CD4-positive, alpha-beta T cell treated with Interleukin-6 at 100 ng/mL for 8 hours (primary cell): ENCODE measurements at places on chromosomes 7 and 10.

DNA sequence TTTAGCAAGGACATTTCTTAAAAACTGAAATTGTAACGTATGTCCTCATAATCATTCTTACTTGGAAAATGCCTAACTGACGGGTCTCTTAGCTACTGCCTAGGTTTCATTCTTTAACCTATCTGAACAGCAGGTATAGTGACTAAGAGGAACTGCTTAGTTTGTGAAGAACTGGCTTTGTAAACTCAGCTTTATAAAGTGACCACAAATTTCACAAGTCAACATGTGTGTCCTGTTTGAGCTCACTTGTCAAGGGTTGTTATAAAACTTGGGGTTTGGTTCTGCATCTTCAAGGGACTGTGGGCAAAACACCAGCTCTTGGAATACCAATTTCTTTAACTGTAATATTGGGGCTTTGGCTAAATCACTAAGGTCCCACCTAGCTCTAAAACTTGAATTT lies 32.2 kb downstream of the MRPS33 start:
- no peak for DNase-seq

DNA sequence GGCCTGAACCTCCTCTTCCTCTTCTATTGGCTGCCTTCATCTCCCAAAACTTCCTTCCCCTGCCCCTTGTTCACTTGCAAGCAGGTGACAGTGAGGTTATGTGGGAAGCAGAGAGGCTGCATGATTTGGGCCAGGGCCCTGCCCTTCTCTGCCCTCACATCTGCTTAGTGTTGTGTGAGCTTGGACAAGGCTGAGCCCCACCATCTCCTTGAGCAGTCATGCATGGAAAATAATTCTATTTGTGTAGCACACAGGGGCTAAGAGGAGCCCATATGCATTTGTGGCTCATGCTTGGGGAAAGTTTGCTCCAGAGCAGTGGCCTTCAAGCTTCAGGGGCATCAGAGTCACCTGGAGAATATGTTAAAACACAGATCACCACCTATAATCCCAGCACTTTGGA lies 26.8 kb upstream of the AQP1 start:
- DNase-seq: no peak

GRCh38 chr10:71015674-71016073 lies 127.3 kb upstream of the PCBD1 start:
- no peak for DNase-seq

DNA sequence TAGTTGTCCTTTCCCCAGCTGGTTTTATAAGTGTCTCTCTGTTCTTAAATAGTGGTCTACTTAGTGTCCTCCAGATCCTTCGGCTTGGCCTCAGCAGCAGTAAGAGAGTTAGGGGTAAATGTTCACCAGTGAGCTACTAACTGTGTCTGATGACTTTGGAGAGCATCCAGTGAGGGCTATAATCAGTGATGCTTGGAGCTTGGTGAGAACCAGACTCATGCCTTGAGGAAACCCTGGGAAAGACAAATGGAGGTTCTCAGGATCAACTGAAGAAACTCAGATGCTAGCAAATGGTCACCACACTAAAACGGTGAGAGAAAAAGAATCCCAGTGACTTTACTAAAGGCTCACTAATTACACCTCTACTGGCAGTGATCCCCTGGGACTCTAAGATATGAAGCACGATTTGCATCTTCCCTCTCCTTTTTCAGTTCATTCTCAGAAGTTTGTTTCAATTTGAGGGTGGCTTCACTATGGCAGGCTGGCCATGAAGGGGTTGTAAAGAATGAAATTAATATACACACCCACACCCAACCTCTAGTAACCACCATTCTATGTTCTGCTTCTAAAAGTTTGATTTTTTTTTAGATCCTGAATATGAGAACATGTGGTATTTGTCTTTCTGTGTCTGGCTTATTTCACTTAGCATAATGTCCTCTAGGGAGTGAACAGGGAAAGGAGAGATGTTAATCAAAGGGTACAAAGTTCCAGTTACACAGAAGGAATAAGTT lies 177.9 kb downstream of the PDE1C start:
- DNase-seq: no peak

- no peak for DNase-seq
Measured at GRCh38 chr7:15280078-15280733, 281.6 kb downstream of the AGMO start.

- DNase-seq: no peak
Measured at GRCh38 chr10:130498042-130498441, 361.9 kb downstream of the GLRX3 start.

DNA sequence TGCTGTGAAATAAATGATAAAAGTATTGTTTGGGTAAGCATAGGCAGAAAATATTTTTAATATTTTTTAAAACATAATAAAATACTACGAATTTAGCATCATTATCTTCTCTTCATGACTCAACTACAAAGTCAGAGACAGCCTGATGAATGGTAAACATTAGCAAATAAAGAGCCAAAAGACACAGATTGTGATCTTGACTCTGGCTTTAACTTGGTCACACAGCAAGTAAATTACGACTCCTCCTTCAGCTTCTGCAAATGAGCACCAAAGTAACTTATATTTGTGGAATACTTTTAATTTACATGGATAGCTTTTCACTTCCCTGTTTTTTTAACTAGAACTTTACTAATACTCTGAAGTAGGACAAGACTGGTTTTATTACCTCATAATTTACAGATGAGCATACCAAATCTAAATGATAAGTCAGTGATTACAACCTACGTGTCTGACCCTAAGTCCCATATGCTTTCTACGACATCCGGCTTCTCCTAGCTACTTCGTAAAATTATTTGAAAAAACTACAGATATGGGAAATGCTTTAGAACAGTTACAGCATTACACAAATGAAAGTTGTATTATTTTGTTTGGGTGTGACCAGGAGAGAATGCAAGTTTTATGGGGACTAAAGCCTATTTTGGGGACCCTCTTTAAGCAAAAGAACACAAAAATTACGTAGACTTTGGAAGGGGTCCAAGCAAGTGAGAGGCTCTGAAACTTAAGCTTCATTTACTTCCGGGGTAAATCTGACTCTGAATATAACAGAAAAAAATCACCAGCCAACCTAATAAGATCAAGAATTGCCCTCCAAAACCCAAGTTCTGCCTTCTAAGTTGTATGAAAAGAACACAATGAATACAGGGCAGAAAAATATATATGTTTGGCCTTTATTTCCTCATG lies 133.8 kb downstream of the CPEB3 start:
- no peak for DNase-seq

DNA sequence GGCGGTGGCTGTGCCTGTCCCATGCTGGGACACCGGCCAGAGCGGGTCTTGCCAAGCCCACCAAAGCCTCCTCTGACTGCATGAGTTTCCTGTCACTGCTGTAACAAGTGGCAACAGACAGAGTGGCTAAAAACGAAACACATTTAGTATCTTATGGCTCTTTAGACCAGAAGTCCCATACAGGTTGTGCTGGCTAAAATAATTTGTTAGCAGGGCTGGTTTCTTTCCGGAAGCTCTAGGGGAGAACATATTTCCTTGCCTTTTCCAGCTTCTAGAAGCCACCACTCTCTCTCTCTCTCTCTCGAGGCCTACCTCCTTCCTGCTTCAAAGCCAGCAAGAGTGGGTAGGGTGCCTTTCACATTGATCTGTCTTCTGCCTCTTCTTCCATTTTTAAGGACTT lies 171.6 kb upstream of the PLPP4 start:
- no peak for DNase-seq

GRCh38 chr10:116748041-116748440 lies 5.7 kb upstream of the HSPA12A start:
- DNase-seq: no peak

DNA sequence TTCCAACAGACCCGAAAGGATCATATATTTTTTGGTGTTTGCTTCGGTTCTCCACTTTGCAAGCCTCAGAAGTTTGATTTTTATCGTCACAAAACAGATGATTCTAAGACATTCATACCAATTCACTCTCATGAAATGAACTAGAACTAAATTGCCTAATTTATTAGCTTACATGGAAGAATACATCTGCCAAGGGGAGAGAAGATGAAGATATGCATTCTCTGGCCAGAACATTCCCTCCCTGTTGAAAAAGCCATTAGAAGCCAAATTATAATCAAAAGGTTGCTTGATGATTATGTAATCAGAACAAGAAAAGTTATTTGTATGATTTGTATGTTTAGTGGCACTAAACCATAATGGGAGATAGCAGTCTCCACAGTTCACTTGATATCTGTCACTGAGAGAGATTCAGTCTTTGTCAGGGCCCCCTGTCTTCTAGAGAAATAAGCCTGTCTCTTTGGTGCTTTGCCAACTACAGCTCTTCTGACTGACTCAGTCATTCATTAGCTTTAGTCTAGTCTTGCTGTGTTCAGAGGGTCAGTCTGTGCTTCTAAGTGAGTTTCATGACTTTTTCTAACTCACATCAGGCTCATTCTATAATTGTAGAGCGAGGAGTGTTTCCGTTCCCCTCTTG lies 95.3 kb upstream of the GNAI1 start:
- DNase-seq: no peak

DNA sequence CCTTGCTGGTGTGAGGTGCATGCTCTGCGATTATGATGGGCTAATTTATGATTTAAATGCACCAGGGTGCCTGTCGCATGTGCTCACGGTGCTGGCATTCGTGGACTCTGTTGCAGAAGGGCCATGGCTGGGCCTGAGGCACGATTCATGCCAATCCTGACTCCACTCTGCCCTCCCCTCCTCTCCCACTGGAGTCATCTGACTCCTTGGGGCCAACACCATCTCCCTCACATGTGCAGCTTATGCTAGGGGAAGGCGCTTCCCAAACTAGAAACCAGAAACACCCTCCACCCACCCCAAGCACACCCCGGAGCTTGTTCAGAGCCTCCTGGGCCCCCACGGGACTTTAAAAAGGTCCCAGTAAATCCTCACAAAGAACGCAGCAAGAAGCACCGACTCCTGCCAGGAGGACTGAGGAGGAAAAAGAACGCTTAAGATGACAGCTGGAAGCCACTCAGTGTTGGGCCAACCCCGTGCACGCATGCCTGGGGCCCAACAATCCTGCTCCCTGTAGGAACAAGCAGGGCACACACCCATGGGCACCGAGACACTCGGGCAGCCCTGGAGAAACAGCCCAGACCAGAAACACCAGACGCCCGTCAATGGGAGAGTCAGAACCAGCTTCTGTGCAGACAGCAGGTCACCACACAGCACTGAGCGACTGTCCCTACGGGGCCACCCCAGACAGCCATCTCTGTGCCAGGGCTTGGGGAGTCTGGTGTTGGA lies 14.1 kb downstream of the BRI3 start:
- DNase-seq: no peak

GRCh38 chr10:126384269-126384873 lies 3.9 kb downstream of the ADAM12 start:
- DNase-seq: no peak

- no peak for DNase-seq
Measured at GRCh38 chr7:91517201-91517785, 253.1 kb downstream of the FZD1 start.

DNA sequence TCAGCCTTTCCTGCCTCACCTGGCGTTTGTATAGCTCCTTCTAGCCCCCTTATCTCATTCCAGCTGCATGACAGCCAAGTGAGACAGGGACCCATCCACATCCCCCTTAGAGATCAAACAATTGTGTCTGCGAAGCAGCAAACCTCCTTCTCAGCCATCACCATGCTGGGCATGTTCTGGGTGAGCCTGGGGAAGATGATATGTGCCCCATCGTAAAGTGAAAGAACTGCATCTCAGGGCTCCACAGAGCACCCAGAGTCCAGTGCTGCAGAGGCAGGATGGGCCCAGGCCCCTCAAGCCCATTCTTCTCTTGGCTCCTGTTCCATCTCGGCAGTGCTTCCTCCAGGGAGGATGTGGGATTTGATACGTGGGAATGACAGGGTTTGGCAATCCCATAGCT lies 43.2 kb downstream of the FIGNL1 start:
- DNase-seq: no peak

DNA sequence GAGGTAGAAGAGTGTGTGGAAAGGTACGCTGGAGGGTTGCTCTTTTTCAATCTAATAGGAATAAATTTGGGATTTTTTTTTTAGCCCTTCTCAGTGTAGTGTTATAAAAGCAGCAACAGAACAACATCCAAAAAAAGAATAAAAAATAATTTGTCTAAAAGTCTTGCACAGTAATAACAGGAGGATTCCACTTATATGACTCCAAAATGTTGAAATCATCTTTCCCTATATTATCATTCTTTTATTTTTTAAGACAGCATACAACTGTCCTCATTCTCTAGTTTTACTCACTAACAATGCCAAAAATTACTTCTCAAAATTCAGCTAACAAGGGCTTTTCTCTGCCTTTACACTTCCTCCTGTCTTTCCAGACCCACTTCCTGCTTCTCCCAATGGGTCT lies 27.8 kb downstream of the IL2RA start:
- DNase-seq: no peak
